ENCODE measurements at places on chromosomes 11 and 22. TPM values are rescaled to one million over a fixed set of nuclear protein-coding genes. Genes with fewer than 3 reads are reported as not detected.
A peak's percentile ranks its signal among the peaks of the same experiment; 100 is the strongest.

The PRR33 gene
- not detected for total RNA-seq

The CD3E gene
- total RNA-seq, result 14.5 TPM

The BDNF gene
- total RNA-seq, result 4.3 TPM

The PDGFB gene
- total RNA-seq, result 29.8 TPM

The C22orf42 gene
- not detected for total RNA-seq

DNA sequence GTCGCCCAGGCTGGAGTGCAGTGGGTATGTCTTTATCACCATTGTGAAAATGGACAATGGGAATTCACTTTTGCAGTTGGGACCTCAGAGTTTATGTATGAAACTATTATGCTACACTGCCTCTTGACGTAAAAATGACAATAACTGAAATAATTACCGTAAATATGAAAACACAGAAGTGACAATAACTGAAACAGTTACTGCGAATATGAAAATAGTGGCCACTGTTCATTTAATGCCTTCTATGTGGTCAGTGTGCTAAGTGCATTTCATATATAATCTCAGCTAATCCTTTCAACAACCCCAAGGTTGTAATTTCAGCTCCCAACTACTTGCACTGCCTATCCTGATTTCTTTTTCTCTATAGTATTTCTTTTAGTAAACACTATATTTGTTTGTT lies 5.9 kb upstream of the RTCB start:
- H3K27ac ChIP-seq, result no peak overlapping the region
- H3K4me1 ChIP-seq, result no peaks in the 10 kb centered on the region
- no peak overlapping the region for H3K4me3 ChIP-seq
- H3K36me3 ChIP-seq, result no peaks in the 10 kb centered on the region
- H3K27me3 ChIP-seq, result peaks cover 14% of the 10 kb centered on the region

DNA sequence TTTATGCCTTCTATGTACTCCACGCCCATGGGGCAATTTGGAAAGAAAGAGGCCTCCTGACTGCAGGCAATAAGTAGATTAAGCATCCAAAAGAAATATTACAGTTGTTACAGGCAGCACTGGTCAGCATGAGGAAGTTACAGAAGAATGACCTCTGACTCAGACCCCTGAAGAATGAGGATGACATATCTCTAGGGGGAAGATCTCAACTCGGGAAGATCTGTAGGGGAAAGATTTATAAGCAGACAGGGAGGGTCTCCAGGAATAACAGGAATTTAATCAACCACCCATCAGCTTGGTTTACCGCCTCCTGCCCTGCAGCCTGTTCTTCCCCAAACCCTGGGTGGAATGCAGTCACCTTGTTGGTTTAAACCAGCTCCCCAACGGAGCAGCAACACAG lies 58.0 kb downstream of the RCN1 start:
- H3K4me3 ChIP-seq, result no peak overlapping the region
- no peaks in the 10 kb centered on the region for H3K36me3 ChIP-seq
- no peak overlapping the region for H3K27ac ChIP-seq
- DNase-seq, result no peak
- no peaks in the 10 kb centered on the region for H3K4me1 ChIP-seq

DNA sequence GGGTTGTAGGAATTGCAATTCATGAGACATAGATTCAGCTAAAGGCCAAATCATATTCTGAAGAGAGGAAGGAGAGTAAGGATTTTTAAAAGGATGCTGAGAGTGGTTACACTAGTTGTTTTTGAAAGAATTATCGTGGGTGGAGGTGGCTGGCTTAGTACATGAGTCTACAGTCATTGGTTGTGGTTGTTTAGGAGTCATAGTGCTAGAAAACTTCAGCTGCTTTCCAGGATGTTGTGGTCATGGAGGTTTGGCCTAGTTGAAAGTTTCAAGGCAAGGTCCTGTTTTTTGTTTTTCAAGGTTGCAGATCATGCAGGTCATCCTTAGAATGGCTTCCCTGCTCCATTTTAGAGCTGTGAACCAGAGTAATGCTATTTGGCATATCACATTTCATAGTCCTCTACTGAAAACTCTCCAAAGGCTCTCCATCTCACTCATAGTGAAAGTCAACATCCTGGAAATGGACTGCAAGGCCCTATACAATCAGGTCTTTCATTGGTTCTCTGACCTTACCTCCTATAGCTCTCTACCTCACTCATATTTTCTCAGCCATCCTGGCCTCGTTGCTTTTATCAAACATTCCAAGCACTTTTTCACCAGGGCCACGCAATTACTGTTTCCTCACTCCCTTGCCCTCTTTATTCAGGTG lies 26.1 kb upstream of the ZBTB44 start:
- H3K27ac ChIP-seq, result no peak overlapping the region
- no peak for DNase-seq

DNA sequence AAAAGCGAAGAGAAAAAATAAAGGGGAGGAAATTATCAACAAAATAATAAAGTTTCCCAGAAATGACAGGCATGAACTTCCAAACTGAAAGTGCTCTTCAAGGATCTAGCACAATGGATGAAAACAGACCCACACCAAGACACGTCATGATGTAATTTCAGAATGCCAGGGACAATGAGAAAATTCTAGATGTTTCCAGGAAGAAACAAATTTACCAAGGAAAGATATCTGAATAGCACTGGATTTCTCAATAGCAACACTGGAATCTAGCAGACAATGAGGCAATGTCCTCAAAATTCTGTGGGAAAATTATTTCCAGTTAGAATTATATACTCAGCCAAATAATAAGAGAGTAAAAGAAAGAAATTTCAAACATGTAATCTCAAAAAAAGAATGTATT lies 46.0 kb downstream of the DENND5A start:
- no peak overlapping the region for H3K4me3 ChIP-seq
- no peak overlapping the region for H3K27ac ChIP-seq

GRCh38 chr11:33684003-33684706 lies 16.5 kb downstream of the C11orf91 start:
- no peak for DNase-seq
- H3K4me1 ChIP-seq, result no peaks in the 10 kb centered on the region
- no peaks in the 10 kb centered on the region for H3K36me3 ChIP-seq
- no peaks in the 10 kb centered on the region for H3K27me3 ChIP-seq
- H3K27ac ChIP-seq, result no peak overlapping the region

GRCh38 chr22:23305922-23306374 lies 125.6 kb downstream of the BCR start:
- DNase-seq, result peak; percentile 70
- no peaks in the 10 kb centered on the region for H3K27me3 ChIP-seq
- peak overlapping the region; percentile 23 for H3K4me3 ChIP-seq
- peak overlapping the region; percentile 90 for H3K27ac ChIP-seq
- peaks cover 17% of the 10 kb centered on the region for H3K36me3 ChIP-seq
- peaks cover 16% of the 10 kb centered on the region for H3K4me1 ChIP-seq

GRCh38 chr11:92791886-92792285 lies 177.6 kb upstream of the MTNR1B start:
- no peak overlapping the region for H3K27ac ChIP-seq
- DNase-seq, result no peak
- H3K36me3 ChIP-seq, result no peaks in the 10 kb centered on the region
- no peak overlapping the region for H3K4me3 ChIP-seq
- H3K4me1 ChIP-seq, result no peaks in the 10 kb centered on the region

GRCh38 chr22:29002603-29003002 lies 59.0 kb downstream of the C22orf31 start:
- DNase-seq, result no peak
- peaks cover 9% of the 10 kb centered on the region for H3K4me1 ChIP-seq
- H3K27ac ChIP-seq, result no peak overlapping the region
- H3K36me3 ChIP-seq, result no peaks in the 10 kb centered on the region
- no peak overlapping the region for H3K4me3 ChIP-seq
- no peaks in the 10 kb centered on the region for H3K27me3 ChIP-seq

DNA sequence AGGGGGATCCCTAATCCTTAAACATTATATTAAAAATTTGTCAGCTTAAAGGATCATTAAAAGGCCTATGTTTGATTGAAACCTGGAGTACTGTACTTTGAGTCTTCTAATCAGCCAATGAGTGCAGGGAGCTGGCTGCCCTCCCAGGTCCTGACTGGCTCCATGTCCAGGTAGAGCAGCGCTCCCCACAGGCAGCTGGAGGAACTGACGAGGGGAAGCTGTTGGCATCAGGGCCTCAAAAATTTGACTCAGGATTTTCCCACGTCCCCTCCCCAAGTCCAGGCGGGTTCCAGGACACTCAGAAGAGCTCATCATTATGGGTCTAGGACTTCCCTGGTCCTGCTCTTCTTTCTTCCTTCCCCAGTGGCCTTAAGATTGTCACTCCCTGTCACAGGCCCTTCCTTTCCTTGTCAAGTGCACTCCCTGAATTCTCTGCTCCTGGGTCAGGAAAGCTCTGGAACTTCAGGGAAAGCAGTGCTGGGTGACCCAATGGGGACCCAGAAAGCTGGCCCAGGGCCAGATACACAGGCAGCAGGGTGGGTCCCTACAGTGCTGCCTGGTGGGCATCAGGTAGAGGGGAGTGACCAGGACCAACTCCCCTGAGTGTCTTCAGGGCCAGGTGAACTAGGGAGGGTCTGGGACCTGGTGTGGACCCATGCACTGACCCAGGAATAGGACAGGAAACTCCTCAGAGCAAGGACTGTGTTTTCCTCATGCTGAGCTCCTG lies 65.5 kb downstream of the GGTLC2 start:
- H3K4me3 ChIP-seq, result no peak overlapping the region
- no peak overlapping the region for H3K27ac ChIP-seq
- no peaks in the 10 kb centered on the region for H3K27me3 ChIP-seq
- no peaks in the 10 kb centered on the region for H3K36me3 ChIP-seq
- H3K4me1 ChIP-seq, result no peaks in the 10 kb centered on the region

DNA sequence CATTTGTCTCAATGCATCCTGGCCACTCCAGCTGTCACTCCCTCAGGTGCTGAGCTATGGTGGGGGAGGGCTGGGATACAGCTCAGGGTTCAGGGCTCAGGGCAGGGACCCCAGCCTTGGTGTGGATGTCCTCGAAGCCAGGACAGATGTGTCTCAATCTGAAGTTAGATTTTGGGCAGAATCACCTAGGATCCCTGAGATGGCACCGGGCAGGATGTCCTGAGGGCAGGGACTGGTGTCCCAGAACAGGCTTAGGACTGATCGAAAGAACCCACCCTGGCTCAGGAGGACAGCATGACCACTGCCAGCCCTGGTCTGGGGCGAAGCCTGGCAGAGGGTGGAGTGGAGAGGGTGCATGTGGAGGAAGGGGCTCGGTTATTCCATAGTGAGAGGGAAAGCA lies 96.8 kb upstream of the THY1 start:
- DNase-seq, result no peak
- H3K4me3 ChIP-seq, result no peak overlapping the region
- H3K4me1 ChIP-seq, result no peaks in the 10 kb centered on the region
- no peaks in the 10 kb centered on the region for H3K27me3 ChIP-seq
- H3K36me3 ChIP-seq, result no peaks in the 10 kb centered on the region
- no peak overlapping the region for H3K27ac ChIP-seq

DNA sequence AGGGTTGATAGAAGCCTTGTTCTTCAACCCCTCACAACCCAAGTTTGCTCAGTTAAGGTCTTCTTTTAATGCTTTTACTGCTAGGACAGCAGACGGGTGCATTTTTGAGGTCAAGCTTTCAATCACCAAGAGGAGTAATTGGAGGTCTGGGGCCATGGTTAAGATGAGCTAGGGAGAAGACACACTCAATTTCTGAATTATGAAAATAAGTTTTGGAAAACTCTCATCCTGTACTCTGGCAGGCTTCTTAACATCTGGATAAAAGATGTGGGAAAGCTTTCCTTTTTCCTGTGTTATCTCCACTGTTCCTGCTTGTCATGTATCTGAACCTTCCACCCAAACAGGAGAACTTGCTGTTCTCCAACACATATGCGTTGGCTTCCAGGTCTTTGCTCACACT lies 9.7 kb downstream of the ABTB2 start:
- no peaks in the 10 kb centered on the region for H3K36me3 ChIP-seq
- no peak overlapping the region for H3K4me3 ChIP-seq
- H3K4me1 ChIP-seq, result peaks cover 18% of the 10 kb centered on the region
- no peak overlapping the region for H3K27ac ChIP-seq
- peaks cover 7% of the 10 kb centered on the region for H3K27me3 ChIP-seq

GRCh38 chr11:94181526-94181925 lies 52.9 kb downstream of the PANX1 start:
- H3K4me1 ChIP-seq, result peaks cover 10% of the 10 kb centered on the region
- H3K27me3 ChIP-seq, result no peaks in the 10 kb centered on the region
- H3K36me3 ChIP-seq, result peaks cover 35% of the 10 kb centered on the region
- no peak overlapping the region for H3K27ac ChIP-seq

DNA sequence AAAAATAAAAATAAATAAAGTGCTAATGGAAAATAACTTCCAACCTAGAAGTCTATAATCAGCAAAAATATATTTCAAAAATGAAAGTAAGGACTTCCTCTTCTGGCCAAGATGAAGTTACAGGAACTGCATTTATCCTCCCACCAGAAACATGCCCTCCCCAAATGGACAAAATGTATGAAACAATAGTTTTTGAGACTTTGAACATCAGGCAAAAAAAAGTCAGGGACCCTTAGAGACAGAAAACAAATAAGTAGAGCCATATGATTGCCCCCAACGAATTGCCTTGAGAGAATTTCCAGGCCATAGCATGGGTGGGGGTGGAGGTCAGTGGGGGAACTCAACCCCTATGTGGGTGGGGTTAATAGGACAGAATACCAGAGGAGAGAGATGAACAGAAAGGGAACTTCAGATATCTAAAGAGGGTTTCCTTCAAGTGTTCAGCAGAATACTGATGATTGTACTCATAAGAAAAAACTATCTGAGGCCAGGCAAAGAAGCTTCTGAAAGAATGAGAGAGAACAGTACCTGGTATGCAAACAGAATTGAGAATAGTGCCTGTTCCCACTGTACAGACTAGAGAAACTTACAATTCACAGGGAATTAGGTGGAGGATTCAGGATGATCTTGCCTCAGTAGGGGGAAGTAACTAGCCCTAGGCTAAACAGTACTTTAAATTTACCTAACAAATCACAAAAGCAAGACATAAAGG lies 26.6 kb upstream of the IL10RA start:
- no peaks in the 10 kb centered on the region for H3K4me1 ChIP-seq
- H3K36me3 ChIP-seq, result no peaks in the 10 kb centered on the region
- DNase-seq, result no peak
- H3K27ac ChIP-seq, result no peak overlapping the region

DNA sequence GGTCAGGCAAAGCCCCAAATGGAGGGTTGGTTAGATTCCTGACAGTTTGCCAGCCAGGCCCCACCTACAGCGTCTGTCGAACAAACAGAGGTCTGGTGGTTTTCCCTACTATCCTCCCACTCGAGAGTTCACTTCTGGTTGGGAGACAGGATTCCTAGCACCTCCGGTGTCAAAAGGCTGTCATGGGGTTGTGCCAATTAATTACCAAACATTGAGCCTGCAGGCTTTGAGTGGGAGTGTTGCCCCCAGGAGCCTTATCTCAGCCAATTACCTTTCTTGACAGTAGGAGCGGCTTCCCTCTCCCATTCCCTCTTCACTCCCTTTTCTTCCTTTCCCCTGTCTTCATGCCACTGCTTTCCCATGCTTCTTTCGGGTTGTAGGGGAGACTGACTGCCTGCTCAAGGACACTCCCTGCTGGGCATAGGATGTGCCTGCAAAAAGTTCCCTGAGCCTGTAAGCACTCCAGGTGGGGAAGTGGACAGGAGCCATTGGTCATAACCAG lies 4.7 kb upstream of the TTC36 start:
- DNase-seq, result no peak
- H3K4me1 ChIP-seq, result peaks cover 11% of the 10 kb centered on the region
- H3K4me3 ChIP-seq, result no peak overlapping the region
- H3K36me3 ChIP-seq, result peaks cover 57% of the 10 kb centered on the region

Data from upper lobe of right lung (tissue), 1 donor.